ENCODE measurements at places on chromosomes 6 and 20. TPM values are rescaled to one million over a fixed set of nuclear protein-coding genes. Genes with fewer than 3 reads are reported as not detected.

Gene TMEM151B
- not detected for total RNA-seq

GRCh38 chr6:85470023-85470410 is 20.1 kb downstream of the NT5E start:
- H3K27me3 ChIP-seq = no peaks in the 10 kb centered on the region
- H3K27ac ChIP-seq = no peak overlapping the region
- H3K4me3 ChIP-seq = no peak overlapping the region

Gene CTCFL
- total RNA-seq = not detected

GRCh38 chr6:13508711-13509705 is 21.6 kb upstream of the GFOD1 start:
- peaks cover 5% of the 10 kb centered on the region for H3K4me1 ChIP-seq
- no peak overlapping the region for H3K27ac ChIP-seq
- no peaks in the 10 kb centered on the region for H3K27me3 ChIP-seq
- H3K36me3 ChIP-seq = no peaks in the 10 kb centered on the region
- no peak for DNase-seq

- no peak overlapping the region for H3K4me3 ChIP-seq
- no peak for DNase-seq
- peaks cover 6% of the 10 kb centered on the region for H3K4me1 ChIP-seq
- no peaks in the 10 kb centered on the region for H3K27me3 ChIP-seq
Measured at GRCh38 chr6:139965393-139965792, 590.9 kb upstream of the CITED2 start.

Gene PPP2R5D
- total RNA-seq = 24.1 TPM

Gene OXT
- total RNA-seq = not detected

GRCh38 chr20:23609486-23610109 is 3.9 kb upstream of the CST9 start:
- no peak overlapping the region for H3K4me3 ChIP-seq
- H3K27ac ChIP-seq = no peak overlapping the region
- H3K27me3 ChIP-seq = no peaks in the 10 kb centered on the region
- no peaks in the 10 kb centered on the region for H3K4me1 ChIP-seq
- DNase-seq = no peak
- H3K36me3 ChIP-seq = no peaks in the 10 kb centered on the region

GRCh38 chr20:34579191-34579978 is 20.9 kb downstream of the MAP1LC3A start:
- H3K36me3 ChIP-seq = no peaks in the 10 kb centered on the region
- H3K4me1 ChIP-seq = peaks cover 8% of the 10 kb centered on the region
- DNase-seq = no peak
- H3K27ac ChIP-seq = no peak overlapping the region
- no peak overlapping the region for H3K4me3 ChIP-seq
- H3K27me3 ChIP-seq = no peaks in the 10 kb centered on the region

DNA sequence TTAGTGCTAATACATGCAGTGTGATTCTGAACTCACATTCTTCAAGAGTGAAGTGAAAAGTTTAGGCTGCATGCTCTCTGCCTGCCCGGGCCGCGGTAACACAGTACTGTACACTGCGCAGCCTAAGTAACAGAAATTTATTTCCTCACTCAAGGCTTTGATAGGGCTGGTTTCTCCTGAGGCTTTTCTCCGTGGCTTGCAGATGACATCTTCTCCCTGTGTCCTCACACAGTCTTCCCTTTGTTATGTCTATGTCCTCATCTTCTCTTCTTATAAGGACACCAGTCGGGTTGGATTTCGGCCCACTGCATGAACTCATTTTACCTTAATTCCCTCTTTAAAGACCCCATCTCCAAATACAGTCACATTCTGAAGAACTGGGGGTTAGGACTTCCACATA is 51.1 kb upstream of the TMEM170B start:
- DNase-seq = no peak
- no peaks in the 10 kb centered on the region for H3K36me3 ChIP-seq
- no peak overlapping the region for H3K4me3 ChIP-seq
- no peak overlapping the region for H3K27ac ChIP-seq
- H3K4me1 ChIP-seq = peaks cover 4% of the 10 kb centered on the region

Gene ZC3H12D
- total RNA-seq = 2.1 TPM

DNA sequence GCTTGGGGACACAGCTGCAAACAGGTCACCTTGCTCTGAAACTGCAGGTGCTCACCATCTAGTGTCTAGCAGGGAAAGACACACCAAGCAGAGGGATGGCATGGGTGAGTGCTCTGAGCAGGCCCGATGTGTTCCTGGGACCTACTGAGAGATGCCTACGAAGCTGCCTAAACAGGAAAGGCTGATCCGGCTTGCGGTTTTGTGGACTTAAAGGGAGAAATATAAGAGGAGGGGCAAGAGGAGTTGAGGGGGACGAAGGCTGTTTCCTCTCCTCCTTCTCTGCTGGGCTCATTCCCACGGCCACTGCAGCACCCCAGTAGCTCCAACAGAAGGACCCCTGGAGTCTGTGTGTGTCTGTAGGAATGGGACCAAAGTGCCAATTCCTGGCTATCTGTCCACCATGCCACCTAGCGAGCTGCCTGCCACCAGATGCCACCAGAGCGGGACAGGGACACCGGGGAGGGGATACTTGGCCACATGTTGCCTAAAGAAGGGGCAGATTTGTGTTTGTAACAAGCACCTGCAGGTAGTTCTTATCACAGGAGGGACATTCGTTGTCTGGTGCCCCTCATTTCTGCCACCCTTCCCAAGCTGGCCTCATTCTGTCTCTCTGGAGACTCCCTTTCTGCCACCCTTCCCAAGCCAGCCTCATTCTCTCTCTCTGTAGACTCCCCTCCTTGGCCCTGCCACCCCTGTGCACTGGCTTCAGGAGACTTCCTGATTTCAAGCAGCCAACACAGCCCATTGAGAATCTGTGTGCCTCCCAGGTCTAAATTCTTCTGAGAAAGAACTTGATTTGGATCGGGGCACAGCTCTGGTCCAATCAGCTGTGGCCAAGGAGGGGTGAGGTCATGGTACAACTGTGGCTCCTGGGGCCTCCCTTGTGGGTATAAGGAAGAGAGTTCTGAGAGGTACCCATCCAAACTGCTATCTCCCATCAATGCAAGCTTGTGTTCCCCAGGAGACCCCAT is 221.8 kb downstream of the ANKRD60 start:
- H3K36me3 ChIP-seq = no peaks in the 10 kb centered on the region
- DNase-seq = no peak
- no peaks in the 10 kb centered on the region for H3K27me3 ChIP-seq

GRCh38 chr6:128095362-128095761 is 194.5 kb upstream of the THEMIS start:
- no peak overlapping the region for H3K4me3 ChIP-seq
- H3K27me3 ChIP-seq = no peaks in the 10 kb centered on the region
- no peaks in the 10 kb centered on the region for H3K4me1 ChIP-seq
- DNase-seq = no peak

DNA sequence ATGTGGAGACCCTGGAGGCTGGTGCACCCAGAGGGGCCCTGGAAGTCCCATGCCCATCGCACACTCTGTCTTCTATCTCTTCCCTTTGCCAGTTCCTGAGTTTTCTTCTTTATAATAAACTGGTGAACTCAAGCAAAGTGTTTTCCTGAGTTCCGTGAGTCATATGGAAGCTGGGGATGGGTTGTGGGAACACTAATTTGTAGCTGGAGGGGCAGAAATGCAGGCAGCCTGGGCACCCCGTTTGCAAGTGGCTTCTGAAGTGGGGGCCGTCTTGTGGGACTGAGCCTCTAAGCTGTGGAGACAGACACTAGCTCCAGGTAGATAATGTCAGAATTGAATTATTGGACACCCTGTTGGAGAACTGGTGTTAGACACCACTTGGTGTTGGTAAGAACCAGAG is 3.2 kb upstream of the PPP1R3G start:
- no peaks in the 10 kb centered on the region for H3K36me3 ChIP-seq
- peaks cover 15% of the 10 kb centered on the region for H3K4me1 ChIP-seq
- no peak overlapping the region for H3K27ac ChIP-seq
- H3K27me3 ChIP-seq = peaks cover 20% of the 10 kb centered on the region
- no peak for DNase-seq
- H3K4me3 ChIP-seq = no peak overlapping the region

GRCh38 chr6:164114051-164114450 is 699.5 kb downstream of the QKI start:
- H3K4me1 ChIP-seq = no peaks in the 10 kb centered on the region
- no peak for DNase-seq
- no peaks in the 10 kb centered on the region for H3K27me3 ChIP-seq
- no peak overlapping the region for H3K4me3 ChIP-seq
- H3K36me3 ChIP-seq = no peaks in the 10 kb centered on the region
- no peak overlapping the region for H3K27ac ChIP-seq

DNA sequence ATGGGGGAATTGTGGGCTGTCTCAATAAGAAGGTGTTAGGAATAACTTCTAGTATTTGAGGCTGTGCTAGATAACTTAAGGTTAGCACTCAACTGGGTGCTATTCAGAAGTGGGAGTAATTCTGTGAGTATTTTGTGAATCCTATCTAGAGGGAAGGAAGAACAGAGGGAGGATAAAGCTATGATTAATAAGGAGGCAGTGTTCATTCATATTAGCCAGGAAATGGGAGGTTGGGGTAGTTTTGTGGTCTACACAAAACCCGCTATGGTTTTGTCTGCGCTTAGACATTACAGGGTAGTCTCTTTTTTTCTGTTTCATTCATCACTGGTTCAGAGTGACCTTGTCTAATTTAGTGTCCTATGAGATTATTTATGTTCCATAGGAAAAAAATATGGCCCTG is 341.0 kb downstream of the ARHGAP18 start:
- no peak overlapping the region for H3K27ac ChIP-seq
- H3K27me3 ChIP-seq = no peaks in the 10 kb centered on the region
- H3K4me1 ChIP-seq = peaks cover 7% of the 10 kb centered on the region
- no peak for DNase-seq
- no peak overlapping the region for H3K4me3 ChIP-seq

DNA sequence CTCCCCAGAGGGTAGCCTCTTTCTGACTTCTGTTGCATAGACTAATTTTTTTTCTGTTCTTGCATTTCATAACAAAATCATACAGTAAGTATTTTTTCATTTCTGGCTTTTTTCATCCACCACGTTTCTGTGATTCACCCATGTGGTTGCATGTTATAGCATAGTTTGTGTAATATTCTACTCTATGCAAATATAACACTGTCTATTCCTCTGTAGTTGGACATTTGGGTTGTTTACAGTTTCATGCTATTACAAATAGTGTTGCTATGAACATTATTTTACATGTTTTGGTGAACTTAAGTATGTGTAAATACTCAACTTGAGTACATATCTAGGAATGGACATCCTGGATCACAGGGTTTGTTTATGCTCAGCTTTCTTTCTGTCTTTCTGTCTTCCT is 187.2 kb upstream of the KCNG1 start:
- no peak overlapping the region for H3K27ac ChIP-seq
- no peak for DNase-seq
- H3K27me3 ChIP-seq = peaks cover 23% of the 10 kb centered on the region

DNA sequence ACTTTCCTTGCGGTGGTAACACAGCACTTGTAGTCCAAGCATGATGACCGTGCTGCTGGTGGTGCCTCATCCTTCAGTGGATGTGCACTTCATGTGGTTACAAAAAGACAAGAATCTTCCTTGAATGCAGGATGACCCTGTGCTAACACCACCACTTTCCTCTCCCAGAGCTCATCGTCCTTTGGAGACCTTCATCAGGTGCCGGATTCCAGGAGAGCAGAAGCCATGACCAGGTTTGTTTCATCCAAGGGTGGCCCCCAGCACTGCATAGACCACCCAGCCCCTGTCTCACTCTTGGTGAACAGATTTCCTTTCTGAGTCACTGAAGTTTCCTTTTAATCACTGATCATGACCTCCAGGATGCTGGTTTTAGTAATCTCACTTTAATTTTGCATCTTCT is 101.2 kb upstream of the SYNDIG1 start:
- no peak overlapping the region for H3K4me3 ChIP-seq
- no peak for DNase-seq
- H3K27me3 ChIP-seq = no peaks in the 10 kb centered on the region
- H3K27ac ChIP-seq = no peak overlapping the region
- H3K36me3 ChIP-seq = no peaks in the 10 kb centered on the region

DNA sequence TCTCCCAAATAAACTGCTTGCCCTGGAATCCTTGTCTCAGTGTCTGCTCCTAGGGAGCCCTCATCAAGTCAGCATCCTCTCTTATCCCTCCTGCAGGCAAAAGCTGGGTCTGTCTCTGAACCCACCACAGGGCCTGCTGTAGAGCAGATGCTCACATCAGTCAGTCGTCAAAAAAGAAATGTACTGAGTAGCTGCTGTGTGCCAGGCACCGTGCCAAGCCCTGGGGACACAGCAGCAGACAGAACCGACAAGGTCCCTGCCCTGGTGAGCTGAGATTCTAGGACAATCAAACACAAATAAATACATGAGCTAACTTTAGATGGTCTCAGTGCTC is 68.5 kb downstream of the EYA2 start:
- H3K27ac ChIP-seq = no peak overlapping the region
- no peaks in the 10 kb centered on the region for H3K4me1 ChIP-seq
- no peaks in the 10 kb centered on the region for H3K36me3 ChIP-seq
- H3K27me3 ChIP-seq = no peaks in the 10 kb centered on the region

DNA sequence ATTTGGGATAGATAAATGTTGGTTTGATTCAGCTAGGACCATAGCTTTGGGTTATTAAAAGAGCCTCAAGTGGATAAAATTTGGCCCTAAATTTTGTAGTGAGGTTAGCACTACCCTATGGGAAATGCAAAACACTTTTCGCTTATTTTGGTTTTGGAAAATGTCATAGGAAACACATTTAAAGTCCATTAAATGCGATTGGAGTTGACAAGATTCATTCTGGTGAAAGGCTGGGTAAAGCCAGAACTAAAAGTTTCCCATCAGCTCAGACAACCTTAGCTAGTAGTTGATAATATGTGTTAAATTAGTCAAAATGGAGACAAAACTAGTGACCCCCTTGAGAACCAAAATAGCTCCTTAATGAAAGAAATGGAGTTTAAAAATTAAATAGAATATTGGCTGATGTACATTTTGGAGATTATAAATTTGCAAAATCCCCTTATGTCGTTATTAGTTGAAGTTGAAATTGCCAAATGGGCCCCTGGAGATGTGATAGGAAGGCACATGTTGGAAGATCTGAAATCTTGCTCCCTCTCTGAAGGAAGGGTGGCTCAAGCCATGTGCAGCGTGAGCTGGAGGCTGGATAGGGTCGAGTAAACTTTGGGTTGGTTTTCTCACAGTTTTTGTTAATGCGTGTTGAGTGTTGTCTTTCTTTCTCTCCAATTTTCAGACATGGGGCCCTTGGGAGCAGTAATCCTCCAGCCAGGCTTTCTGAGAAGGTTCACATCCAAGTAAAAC is 72.8 kb downstream of the CD83 start:
- H3K4me3 ChIP-seq = no peak overlapping the region
- no peaks in the 10 kb centered on the region for H3K4me1 ChIP-seq
- DNase-seq = no peak
- no peak overlapping the region for H3K27ac ChIP-seq
- H3K36me3 ChIP-seq = no peaks in the 10 kb centered on the region

- H3K36me3 ChIP-seq = no peaks in the 10 kb centered on the region
- no peak overlapping the region for H3K27ac ChIP-seq
- H3K27me3 ChIP-seq = peaks cover 18% of the 10 kb centered on the region
- peaks cover 7% of the 10 kb centered on the region for H3K4me1 ChIP-seq
- H3K4me3 ChIP-seq = no peak overlapping the region
Measured at GRCh38 chr20:32037929-32038328, 14.1 kb upstream of the HCK start.

- no peaks in the 10 kb centered on the region for H3K36me3 ChIP-seq
- H3K27ac ChIP-seq = no peak overlapping the region
- H3K4me3 ChIP-seq = peak overlapping the region; percentile 57
Measured at GRCh38 chr6:10403385-10404106, 11.3 kb downstream of the TFAP2A start.

Gene FAM184A
- 15.4 TPM for total RNA-seq

- H3K27me3 ChIP-seq = no peaks in the 10 kb centered on the region
- no peaks in the 10 kb centered on the region for H3K4me1 ChIP-seq
- no peaks in the 10 kb centered on the region for H3K36me3 ChIP-seq
Measured at GRCh38 chr20:5354901-5355300, 38.1 kb upstream of the PROKR2 start.

- peaks cover 11% of the 10 kb centered on the region for H3K27me3 ChIP-seq
- H3K4me3 ChIP-seq = no peak overlapping the region
- DNase-seq = no peak
- H3K36me3 ChIP-seq = no peaks in the 10 kb centered on the region
- H3K27ac ChIP-seq = no peak overlapping the region
- peaks cover 8% of the 10 kb centered on the region for H3K4me1 ChIP-seq
Measured at GRCh38 chr20:1951436-1952115, 42.3 kb downstream of the PDYN start.

Data from upper lobe of right lung (tissue), 1 donor.